ENCODE measurements at places on chromosomes 3 and 15.

DNA sequence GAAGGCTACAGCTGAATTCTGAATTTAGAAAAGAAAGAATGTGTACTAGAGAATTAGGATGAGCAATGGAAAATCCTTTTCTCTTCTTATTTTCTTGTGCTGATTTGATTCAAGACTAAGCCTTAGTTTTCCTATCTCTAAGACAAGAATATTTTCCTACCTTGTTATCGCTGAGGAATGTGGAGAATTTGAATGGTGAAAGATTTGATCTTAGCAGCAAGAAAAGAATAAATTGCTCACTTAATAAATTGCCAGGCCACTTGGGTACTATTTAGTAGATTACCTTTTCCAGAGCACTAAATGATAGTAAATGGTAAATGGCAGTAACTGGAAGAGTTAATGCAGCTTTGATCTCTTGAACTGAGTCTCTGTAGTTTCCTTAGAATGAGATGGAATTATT lies 145.7 kb upstream of the MEIS2 start:
- DNase-seq, result no peak

DNA sequence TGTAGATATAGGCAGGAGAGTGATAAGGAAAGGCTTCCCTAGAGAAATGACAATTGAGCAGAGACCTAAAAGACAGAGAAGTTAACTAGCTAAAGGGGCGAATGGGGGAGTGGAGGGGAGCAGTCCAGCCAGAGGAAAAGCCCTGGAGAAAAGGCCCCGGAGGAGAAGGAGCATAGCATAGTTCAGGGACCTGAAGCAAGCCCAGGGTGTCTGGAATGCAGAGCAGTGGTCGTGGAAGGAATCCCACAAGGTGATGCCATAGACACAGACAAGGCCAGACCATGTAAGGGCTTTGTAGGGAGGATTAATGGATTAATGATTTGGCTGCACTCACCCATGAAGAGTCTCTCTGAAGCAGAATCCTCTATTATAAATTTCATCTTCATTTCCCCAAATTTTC lies 45.8 kb upstream of the LRRN1 start:
- no peak for DNase-seq

GRCh38 chr3:149971403-149972075 lies 844 bp upstream of the PFN2 start:
- no peak for DNase-seq

DNA sequence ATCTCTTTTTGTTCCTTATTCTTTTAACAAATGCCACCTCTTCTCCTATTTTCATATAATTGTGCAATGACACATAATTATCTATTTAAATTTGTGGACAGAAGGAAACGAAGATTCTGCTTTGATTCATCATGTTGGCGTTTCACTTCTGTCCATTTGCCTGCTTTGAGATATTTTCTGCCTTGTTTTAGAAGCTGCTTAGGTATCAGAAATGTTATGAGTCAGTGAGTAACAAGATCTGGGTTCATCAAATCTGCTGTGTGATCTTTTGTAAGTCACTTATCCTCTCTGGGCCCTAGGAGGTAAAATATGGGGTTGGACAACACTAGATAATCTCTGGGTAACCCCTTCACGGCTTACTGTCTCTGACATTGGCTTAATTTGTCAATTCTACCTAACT lies 7.3 kb upstream of the MINDY4B start:
- no peak for DNase-seq

DNA sequence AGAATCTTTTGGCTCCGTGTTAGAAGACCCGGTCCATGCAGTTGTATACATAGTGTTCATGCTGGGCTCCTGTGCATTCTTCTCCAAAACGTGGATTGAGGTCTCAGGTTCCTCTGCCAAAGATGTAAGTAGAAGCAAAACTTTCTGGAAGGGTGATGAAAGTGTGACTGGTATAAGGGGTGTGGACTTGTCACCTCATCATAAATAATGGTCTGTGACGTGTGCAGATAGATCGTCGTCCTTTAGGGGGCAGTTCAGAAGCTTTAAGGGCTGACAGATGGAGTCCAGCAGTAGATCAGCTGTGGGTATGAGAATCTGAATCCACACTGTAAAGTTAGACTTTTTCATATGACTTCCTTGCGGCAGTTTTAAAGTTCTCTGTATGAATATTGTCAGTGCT lies 15.3 kb downstream of the SEC61A1 start:
- DNase-seq, result no peak

GRCh38 chr3:185250247-185250646 lies 3.6 kb downstream of the EHHADH start:
- no peak for DNase-seq
